ENCODE measurements at places on chromosomes 1 and 21.

DNA sequence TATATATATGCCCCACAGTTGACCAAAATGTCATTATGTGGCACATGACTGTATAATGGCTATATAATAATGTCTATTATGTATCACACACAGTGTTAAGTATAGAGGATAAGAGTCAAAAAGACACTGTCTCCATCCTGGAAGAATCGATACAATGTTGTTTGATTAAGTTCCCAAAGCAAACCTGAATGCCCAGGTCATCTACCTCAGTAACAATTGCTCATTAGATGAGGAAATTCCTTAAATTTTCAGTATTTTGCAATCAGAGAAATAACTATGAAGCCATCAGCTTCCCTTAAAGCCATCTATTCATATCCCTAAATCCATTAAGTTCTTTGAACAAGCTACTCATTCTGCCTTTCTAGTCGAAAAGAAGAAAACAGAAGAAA, 10.0 kb downstream of the FOXJ3 start:
- DNase-seq: no peak

DNA sequence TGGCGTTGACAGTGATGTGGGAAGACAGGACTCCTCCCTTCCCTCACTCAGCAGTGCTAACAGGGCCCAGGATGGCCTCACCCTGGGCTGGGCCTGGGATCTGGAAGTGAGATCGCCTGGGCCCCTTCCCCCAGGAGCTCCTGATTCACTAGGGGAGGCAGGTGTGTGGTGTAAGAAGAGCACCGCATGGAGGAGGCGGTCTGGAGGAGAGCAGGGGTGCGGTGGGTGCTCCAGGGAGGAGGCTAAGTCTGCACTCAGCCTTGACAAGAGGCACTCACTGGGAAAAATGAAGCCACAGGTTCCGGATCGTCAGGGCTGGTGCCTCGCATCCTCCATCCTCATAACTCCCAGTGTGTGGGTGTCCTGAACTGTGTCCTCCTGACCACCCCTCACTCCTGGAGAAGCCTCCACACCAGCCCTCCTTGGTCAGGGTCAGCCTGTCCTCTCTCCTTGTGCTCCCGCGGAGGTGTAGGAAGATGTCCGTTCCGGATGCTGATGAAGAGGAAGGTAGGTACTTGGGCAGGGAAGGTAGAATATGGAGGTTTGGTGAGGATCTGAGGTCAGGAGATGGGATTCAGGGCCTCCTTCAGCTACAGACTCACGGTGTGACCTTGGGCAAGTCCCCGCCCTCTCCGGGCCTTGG, 142.1 kb upstream of the WNT4 start:
- no peak for DNase-seq

DNA sequence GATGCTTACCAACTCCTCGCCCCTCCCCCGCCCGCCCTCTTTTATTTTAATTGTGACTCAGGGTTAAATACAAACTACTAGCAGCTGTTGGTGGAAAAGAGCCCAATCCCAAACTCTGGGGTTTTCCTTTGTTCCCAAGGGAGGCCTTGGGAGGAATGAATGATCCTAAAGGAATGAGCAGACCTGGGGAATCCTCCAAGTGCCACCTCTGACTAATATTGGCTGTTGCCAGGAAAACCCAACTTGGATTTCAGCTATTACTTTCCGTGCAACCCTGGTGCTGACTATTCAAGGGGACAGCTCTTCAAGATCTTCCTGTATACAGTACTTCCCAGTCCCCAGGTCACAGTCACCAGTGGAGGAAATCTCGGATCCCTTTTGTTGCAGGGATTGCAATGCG, 1.3 kb upstream of the S100A10 start:
- DNase-seq: peak; percentile 98

DNA sequence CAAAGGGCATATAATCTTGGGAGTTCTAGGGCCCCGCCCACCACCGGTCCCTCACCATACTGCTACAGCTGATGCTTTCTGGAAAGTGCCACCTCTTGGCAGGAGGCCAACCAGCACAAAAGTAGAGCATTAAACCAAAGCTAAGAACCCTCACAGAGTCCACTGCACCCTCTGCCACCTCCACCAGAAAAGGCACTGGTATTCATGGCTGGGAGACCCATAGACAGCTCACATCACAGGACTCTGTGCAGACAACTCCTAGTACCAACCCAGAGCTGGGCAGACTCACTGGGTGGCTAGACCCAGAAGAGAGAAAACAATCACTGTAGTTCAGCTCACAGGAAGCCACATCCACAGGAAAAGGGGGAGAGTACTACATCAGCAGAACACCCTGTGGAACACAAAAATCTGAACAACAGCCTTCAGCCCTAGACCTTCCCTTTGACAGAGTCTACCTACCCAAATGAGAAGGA, 10.8 kb downstream of the THEM4 start:
- no peak for DNase-seq

GRCh38 chr1:160024195-160024905, 7.4 kb downstream of the PIGM start:
- DNase-seq: no peak

DNA sequence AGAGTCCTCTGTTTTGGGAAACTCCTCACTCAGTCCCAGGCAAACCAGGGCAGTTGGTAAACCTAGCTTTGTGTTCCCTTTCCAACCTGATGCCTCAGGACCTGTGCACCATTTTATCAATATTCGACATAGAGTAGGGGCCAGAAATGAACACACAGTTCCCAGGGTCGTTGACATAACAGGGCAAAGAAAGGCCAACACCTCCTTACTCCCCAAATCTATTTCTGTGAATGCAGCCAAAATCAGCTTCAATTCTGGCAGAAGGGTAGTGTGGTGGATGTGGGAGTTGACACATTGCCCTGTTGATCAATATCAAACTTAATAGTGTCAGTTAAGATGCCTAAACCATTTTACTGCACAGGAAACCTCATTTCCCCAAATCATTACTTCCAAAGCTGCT, 104.6 kb upstream of the SPATA6 start:
- DNase-seq: no peak

- DNase-seq: no peak
These were observed 12.8 kb downstream of the MAB21L3 start for GRCh38 chr1:116123837-116124533.

DNA sequence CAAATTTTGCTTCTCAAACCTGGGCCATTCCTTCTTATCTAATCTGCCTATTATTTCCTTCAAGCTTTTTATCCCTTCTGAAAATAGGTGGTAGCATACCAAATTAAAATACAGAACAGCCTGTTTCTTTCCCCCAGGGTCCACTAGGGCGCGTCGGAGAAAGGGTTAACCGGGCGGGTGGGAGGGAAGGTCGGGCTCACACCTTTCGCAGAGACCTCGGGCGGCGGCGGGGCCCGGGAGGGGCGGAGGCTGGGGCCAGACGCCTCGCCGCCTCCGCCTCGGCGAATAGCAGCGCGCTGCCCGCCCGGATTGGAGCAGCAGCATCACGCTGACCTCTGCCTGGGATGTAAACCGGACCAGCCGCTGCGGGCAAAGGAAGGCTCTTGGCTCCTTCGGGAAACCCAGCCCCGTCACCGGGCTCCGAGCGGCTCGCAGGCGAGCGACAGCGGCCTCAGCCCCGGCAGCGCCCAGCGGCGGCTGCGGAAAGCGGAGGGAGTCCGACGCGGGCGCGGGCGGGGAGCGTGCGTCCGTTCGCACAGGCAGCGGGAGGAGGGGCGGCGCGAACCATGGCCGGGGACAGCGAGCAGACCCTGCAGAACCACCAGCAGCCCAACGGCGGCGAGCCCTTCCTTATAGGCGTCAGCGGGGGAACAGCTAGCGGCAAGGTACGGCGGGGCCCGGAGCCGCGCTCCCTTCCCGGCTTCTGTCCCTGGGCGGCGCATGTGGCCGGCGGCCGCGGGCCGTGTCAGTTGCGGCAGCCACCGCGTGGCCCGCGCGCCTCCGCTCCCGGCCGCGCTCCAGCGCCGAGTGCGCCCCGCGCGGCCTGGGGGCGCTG, at the start of gene UCK2:
Gene UCK2 (plus strand): TSS at position 347 of the 835 bp plus-strand sequence. CDS start 220 bp downstream, at position 567.
- peak; percentile 81 for DNase-seq

GRCh38 chr1:234975122-234975940, 153.3 kb downstream of the TOMM20 start:
- DNase-seq: peak; percentile 99

- DNase-seq: peak; percentile 74
These were observed 27.1 kb downstream of the SLC30A1 start for GRCh38 chr1:211551638-211552460.

- DNase-seq: no peak
These were observed 205.8 kb downstream of the PTPRU start for GRCh38 chr1:29441916-29442668.

DNA sequence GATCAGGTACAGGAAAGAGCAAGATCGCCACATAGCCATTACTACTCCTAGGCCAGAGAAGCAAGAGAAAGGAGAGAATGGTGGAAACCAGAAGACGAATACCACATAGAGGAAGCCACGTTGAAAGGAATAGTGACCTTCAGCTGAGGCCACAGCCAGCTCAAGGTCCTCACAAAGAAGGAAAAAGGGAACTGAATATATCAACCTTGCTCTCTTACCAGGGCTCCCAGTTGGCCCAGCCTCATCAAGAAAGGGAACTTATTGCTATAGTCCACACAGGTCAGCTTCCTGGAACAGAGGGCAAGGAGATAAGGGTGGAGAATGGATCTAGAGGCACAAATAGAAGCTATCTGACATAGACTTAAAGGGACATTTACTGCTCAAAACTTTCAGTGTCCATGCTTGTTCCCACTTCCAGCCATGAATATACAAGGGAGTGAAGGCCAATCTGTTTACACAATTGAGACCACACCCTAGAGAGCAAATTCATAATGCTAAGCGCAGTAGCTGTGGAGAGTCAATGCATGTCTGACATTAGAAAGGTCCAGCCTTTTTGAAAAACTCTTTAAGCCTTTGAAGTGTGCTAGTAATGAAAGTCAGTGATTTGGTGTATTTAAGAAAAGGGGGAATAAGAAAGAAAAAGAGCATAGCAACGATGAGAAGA, 120.7 kb upstream of the ZC3H11B start:
- DNase-seq: no peak

DNA sequence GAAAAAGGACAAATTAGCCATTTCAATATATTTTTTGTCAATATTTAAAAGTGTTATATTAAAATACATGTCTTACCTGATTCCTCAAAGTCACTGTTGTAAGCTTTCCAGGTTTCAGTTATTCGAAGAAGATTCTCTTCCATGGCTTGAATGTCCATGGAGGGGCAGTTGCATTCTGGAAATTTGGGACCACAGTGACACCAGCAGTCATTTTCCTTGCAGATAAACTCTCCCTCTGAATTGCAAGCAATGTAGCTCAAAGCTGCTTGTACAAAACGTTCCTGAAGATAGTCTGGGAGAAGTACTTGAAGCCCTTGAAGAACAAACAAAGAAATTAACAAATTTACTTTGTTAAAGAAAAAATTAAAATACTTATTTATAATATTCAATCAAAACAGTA, 251.7 kb downstream of the BRINP3 start:
- DNase-seq: no peak
